Cortex of kidney (tissue), 1 donor: ENCODE measurements at places on chromosomes 12 and 14.

GRCh38 chr12:104749545-104749944, 208.5 kb downstream of the SLC41A2 start:
- DNase-seq, result no peak

GRCh38 chr12:107200394-107200793, 107.0 kb upstream of the CRY1 start:
- no peak for DNase-seq

- no peak for DNase-seq
Observed at GRCh38 chr14:84857571-84857970, 672.4 kb upstream of the FLRT2 start.

DNA sequence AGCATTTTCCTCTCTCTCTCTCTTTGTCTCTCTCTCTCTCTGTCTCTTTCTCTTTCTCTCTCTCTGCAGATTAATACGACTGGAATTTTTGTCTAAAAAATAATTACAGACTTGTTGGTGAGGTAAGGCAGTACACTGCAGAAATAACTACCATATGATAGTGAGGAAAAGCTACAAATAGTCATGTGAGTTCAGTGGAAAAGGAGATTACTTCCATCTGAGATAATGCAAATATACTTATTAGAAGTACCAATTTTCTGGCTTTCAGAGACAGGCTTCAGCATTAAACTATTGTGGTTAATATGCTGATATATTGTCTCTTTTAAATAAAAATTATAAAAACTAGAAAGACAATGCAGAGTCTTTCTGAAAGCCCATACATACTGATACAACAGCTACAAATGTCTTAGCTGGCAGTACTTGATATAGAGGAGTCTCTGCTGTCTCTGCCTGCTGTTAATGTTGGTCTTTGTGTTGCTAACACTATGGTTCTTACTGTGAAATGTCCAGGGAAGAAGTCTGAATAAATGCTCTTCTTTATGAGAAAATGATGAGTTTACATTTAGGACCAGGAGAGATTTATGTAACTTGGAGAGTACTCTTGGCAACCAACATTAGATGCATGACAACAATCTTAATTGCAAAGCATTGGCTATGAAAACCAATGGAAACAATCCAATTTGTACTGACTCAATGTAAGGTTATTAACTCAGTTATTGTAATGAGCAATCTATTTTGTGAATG, 167.0 kb downstream of the LRFN5 start:
- no peak for DNase-seq

GRCh38 chr12:39227218-39227617, 215.7 kb downstream of the KIF21A start:
- DNase-seq, result no peak

- no peak for DNase-seq
Observed at GRCh38 chr14:66360366-66360926, 125.7 kb upstream of the CCDC196 start.

DNA sequence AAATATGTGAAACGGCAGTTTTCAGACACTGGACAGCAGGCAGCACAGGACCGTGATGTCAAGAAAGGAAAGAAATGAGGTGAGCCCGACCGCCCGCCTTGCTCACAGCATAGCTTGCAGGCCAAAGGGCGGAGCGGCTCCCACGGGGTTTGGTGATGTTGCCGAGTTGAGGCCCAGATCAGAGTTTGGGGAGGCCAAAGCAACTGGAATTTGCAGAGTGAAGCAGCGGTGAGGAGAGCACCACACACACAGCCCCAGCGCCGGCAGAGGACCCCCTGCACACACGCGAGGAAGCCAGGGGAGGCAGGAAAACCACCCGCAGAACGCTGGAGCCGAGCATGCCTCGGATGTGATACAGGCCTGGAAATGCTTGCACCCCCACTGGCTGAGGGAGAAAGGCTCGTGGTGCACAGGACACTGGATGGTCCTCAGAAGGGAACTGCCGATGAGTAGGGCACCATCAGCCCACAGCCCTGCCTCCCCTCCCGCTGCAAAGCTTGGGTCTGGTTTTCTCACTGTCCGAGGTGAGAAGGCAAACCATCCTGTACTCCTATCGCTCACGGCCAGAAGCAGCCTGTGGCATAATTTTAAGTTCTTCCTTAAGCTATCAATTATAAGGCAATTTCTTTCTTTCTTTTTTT, 25.7 kb upstream of the PLD4 start:
- no peak for DNase-seq

- DNase-seq, result no peak
Observed at GRCh38 chr14:64217308-64217707, 76.9 kb downstream of the ESR2 start.

DNA sequence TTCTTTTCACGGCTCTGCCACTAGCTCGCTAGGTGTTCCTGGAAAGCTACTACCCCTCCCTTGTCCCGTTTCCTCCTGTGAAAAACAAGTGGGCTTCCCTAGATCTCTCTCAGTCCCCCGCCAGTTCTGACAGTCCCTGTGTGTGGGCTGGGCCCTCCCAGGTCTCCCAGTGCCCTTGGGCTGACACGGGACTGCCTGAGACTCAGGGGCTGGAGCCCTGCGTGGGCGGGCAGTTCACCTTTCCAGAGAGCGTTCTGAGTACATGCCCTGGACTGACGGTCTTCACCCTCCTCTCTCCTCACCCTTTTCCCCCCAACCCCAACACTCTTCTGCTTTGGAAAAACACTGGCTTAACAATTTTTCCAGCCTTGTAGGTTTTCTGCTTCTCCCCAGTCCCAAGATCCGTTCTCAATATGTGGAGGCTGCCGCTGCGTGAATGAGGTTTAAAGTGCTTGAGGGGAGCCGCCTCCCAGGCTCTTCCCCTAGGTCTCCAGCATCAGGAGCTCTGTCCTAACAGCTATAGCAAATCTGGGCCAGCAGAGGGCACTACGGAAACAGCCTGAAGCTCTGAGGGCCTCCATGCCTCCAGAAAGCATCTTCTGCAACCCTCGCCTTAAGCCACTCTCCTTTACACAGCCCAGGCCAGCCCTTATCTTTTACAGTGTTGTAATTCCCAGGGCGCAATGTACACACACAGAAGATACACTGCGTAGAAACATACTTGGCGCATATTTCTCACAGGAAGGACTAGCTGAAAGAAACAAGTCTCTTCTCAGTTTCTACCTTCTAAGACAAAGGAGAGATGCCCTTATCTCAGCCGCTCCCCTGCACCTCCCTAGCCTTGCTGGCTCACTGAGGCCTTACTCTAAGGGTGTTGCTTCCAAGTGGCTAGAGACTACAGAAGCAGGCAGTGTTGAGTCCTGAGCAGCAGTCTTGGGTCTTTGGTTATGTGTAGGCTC, 10.4 kb upstream of the DCD start:
- no peak for DNase-seq

GRCh38 chr14:83347874-83348273, 1814.2 kb upstream of the SEL1L start:
- DNase-seq, result no peak

GRCh38 chr12:49388682-49389386, 21.6 kb downstream of the SPATS2 start:
- no peak for DNase-seq

DNA sequence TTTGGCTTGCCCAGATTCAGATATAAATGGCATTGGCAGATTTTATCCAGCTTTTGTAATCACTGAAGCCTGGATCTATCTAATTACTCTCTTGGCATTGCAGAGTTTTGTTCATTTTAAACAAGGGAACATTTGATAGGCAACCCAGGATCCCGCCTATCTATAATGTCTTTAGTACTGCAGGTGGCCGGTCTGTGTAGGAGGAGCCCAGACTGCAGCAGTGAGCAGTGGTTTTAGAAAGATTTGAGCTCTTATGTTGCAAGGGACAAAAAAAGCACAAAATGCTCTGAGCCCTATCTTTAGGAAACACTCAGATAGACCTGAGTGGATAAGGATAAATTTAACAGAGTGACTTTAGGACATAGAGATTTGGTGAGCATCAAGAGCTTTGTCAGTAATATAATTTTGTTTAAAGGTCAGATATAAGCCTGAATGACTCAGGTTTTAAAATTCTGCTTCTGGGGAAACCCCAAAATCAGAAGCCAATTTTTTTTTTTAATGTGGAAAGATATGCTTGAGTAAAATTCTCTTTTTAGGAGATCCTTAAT, 165.5 kb downstream of the SLC5A8 start:
- DNase-seq, result no peak

GRCh38 chr14:68487805-68488590, 304.9 kb downstream of the ZFP36L1 start:
- no peak for DNase-seq
